Fibroblast of skin of abdomen (primary cell): ENCODE measurements at places on chromosomes 4 and X.

- DNase-seq = no peak
Observed at GRCh38 chrX:31445542-31445941, 373.7 kb upstream of the FTHL17 start.

DNA sequence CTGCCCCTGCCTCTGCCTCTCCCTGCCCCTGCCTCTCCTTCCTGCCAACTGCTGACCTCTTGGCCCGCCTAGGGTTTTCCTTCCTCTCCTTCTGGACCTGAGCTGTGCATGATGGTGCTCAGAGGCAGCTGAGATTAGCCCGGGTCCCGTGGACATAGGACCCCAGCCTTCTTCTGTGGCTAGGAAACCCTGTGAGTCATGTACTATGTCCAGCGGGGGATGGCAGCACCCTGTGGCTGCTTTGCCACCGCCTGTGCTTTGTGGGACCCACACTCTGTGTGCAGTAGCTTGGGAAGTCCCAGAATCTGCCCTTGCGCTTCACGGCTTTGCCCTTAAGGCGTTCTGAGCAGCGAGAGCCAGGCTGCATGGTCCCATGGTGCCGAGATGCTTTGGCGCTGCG, 105.5 kb upstream of the PSAPL1 start:
- DNase-seq = no peak

DNA sequence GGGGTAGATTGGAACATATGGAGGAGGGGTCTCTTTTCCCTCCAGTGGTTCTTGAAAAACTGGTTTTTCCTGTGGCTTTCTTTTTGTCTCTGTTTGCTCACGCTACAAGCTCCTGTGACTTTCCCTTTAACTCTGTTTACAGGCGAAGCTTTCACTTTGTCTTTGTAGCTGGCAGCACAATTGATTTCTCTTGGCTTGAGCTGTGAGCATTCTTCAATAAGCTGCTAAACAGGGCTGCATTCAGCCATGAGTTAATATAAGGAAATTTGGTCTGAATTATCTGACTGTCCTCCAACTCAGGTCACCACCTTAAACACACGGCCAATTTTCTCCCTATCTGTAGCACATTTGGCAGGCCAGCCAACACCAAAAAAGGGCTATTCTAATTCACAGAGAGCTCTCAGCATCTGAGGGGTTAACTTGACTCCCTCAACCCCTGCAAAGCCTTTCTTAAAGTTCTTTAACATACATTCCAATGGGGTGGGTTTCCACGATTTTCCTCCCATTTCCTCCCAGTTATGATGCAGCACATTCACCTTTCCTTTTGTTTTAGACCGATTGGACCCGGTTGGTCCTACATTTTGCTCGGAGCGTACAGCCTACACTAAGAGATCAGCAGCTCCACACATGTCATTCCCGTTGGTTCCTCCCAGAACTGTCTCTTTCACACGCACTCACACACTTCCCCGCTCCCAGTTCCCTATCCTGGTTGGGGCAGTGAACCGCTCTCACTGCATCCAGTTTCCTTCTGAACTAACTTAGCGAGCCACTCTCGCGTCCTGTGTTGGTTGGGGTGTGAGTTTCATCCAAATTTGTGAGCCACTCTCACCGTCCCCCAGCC, 45.4 kb downstream of the UGT2A3 start:
- DNase-seq = no peak

- peak; percentile 51 for DNase-seq
Observed at GRCh38 chr4:145216535-145216934, 36.1 kb upstream of the OTUD4 start.

GRCh38 chr4:88109123-88109881, 49.1 kb downstream of the ABCG2 start:
- no peak for DNase-seq

DNA sequence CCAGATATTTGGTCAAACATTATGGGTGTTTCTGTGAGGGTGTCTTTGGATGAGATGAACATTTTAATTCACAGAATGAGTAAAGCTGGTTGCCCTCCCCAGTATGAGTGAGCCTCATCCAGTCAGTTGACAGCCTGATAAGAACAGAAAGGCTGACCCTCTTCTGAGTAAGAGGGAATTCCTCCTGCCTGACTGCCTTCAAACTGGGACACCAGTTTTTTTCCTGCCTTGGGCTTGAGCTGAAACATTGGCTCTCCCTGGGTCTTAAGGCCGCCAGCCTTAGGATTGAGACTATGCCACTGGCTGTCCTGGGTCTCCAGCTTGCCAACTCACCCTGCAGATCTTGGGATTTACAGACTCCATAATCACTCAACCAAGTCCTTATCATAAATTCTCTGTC, 14.5 kb upstream of the MAML3 start:
- no peak for DNase-seq

DNA sequence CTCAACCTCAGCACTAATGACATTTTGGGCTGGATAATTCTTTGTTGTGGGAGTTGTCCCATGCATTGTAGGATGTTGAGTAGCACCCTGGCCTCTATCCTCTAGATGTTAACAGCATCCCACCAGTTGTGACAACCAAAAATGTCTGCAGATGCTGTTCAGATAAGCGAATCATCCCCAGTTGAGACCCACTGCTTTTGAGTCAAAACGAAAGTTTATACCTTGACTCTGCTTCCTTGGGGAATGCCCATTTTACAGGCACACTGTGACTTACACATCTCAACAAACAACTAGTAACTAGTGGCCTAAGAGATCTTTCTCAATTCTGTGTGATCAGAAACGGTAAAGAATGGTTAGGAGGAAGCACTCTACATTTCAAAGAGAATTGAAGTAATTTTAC, 37.0 kb downstream of the SEPSECS start:
- no peak for DNase-seq

DNA sequence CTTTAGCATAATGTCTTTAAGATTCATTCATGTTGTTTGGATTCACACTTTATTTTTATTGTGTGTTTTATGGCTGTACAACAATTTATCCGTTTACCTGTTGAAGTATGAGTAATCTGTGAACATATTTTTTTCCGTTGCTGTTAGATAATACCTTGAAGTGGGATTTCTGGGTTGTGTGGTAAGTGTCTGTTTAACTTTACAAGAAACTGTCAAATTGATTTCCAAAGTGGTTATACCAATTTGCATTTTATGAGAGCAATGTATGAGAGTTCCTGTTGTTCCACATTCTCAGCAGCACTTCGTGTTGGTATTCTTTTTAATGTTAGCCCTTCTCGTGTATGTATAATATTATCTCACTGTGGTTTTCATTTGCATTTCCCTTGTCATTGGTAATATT, 53.6 kb downstream of the USP53 start:
- DNase-seq = no peak

DNA sequence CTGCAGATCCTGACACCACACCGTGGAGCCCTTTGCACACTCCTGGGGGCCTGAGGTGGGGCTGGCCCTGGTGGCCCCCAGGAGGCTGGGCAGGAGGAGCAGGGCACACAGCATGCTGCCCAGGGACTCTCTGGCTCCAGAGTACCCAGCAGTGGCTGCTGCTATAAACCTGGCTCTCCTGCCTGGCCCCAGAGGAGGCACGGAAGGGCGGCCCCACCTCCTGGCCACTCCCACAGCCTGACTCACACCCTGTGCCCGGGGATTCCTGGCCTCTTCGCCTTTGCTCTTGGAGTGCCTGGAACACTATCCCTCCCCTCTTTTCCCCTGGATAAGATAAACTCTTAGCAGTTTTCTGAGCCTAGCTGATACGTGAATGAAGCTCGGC, at the start of gene PSAPL1:
PSAPL1 (minus strand) TSS at position 165 of the 385 bp plus-strand sequence; CDS start at position 114, 51 bp downstream.
- DNase-seq = peak; percentile 22

DNA sequence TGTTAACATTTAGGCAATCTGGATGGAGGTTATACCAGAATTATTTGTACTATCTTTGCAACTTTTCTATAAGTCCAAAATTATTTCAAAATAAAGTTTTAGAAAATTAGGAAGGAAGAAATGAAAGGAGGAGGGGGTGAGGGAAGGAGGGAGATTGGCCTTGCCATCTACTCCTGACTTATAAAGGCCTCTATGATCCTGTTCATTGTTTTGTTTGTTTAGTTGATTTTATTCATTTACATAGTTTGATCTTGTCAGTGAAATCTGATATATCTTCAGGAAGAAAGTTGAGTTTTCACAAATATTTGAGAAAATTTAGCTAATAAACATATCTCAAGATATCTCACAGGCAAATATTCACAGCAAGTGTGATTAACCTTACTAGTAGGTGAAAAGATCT, 189.3 kb upstream of the NOCT start:
- DNase-seq = no peak

DNA sequence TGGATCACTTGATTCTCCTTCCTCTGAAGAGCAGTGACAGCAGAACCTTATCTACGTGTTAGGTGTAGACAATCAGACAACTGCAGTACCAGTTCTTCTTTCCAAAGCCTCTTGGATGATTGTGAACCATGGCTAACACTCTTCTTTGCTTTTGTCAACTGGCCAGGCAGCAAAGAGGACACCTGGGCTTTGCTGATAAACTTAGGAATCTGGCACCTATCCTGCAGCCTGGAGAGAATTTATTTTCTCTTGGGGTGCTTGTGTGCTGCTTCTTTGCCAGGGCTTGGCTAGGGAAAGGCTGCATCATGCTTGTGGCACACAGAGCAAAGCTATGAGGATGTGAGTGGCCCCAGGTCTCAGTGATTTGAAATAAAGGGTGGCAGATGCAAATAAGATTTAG, 77.4 kb downstream of the ANAPC4 start:
- DNase-seq = no peak

- DNase-seq = no peak
Observed at GRCh38 chrX:31099536-31100090, 27.8 kb upstream of the FTHL17 start.

DNA sequence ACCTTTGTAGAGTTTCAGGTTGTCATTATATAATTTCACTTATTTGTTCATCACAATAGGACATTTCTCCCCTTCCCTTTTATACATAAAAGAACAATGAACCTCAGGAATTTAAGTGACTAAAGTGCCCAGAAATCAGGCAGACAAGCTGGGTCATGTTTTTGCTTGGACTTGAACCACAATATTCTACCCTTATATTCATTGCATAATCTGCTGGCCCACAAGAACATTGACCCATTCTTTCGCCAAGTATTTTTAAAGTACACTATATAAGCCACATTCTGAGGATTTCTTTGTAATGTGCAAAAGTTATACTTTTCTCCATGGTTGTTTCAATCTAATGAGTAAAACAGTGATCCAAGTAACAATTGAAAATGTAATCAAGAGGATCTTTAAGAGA, 637.5 kb upstream of the SLIT2 start:
- DNase-seq = no peak

DNA sequence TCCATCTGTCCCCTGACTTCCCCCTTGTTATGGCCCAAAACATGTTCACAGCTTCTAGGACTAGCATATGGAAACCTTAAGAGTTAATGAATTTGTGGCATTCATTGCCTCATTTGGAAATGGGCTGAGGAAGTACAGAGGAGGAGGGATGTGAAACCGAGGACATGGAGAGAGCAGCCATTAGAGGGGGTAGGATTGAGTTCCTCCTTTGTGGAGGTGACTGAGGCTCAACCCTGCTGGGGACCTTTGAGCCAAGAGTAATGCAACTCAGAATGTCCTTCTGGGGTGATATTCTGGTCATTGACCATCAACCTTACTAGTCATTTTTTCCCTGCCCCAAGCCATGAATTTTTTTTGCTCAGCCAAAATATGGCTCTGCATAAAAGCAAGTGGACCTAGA, 109.4 kb downstream of the ZNF518B start:
- no peak for DNase-seq

DNA sequence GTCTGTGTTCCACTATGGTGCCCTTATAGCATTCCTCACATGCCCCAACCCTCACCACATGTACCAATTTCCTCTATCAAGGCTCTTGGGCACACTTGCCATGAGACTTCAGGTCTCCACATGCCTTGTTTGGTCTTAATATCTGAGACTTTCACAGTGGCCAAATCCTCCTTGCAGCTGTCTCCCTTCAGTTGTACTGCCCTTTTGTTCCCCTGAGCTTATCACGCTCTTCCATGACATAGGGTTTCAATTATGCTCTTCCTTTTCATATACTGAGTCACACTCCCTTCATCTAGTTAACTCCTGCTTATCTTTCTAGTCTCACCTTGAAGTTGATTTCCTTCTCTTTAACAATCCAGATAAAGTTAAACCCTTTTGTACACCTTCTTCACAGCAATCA, 212.9 kb downstream of the PDHA2 start:
- DNase-seq = no peak

GRCh38 chr4:42347076-42347475, 50.2 kb upstream of the SHISA3 start:
- no peak for DNase-seq

DNA sequence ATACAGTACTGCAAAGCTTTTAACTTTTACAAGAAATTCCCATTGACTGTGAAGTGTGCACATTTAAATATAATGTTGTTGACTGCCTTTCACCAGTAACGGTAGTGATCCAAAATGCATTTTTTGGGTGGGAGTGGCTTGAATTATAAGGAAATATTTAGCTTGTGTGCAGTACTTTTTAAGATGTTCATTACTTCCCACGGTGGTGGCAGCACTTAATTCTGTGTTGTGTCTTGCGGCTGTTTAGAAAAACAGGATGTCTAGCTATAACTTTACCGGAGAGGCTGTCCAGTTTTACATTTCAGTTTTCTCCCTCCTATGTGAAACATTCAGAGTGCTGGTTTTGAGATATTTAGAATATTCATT, 1.7 kb downstream of the TMEM131L start:
- DNase-seq = no peak

- no peak for DNase-seq
Observed at GRCh38 chr4:114385195-114385985, 213.2 kb upstream of the UGT8 start.

- DNase-seq = peak; percentile 21
Observed at GRCh38 chr4:67762086-67762485, 7.9 kb upstream of the GNRHR start.

- DNase-seq = peak; percentile 82
Observed at GRCh38 chr4:169398316-169398715, 127.6 kb upstream of the SH3RF1 start.

DNA sequence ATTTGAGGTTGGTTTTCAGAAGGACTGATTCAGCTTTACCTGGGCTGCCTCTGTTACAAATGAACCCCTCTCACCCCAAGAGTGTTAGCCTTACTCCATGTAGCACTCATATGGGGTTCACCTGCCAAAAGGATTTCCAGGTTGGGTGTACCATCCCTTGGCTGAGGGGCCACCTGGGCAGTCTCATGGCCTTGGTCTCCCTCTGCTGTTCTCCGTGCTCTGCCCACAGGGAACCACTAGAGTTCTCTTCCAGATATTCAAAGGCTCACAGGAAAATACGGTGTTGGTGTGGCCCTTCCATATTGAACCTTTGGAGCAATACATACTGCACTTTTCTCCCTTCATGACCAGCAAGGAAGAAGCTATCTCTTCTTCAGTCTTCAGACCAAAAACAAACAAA, 18.0 kb upstream of the PRDM5 start:
- DNase-seq = no peak

GRCh38 chrX:24026432-24026831, 554 bp downstream of the KLHL15 start:
- DNase-seq = peak; percentile 13

DNA sequence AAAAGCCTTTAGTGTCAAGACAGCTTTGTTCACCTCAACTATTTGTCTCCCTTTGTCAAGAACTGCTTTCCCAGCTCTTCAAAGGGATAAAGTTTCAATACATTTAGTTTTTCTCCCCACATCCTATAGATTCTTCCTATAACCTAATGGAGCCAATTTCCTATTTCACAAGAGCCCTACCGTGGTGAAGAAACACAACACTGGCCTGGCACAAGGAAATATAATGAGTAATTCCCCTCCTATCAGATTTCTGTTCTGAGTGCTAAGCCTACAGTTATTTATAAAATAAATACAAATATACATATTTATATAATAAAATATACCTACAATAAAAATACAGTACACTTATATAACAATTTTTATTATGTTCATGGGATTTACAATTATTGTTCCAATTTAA, 89.9 kb downstream of the SHISA3 start:
- no peak for DNase-seq
